SK-MEL-5 (cell line): ENCODE measurements at places on chromosomes 16 and 17. TPM values are rescaled to one million over a fixed set of nuclear protein-coding genes. Genes with fewer than 3 reads are reported as not detected.
A peak's percentile ranks its signal among the peaks of the same experiment; 100 is the strongest.

The SPAG5 gene
- 33.5 and 44.0 TPM in 2 replicates for total RNA-seq

DNA sequence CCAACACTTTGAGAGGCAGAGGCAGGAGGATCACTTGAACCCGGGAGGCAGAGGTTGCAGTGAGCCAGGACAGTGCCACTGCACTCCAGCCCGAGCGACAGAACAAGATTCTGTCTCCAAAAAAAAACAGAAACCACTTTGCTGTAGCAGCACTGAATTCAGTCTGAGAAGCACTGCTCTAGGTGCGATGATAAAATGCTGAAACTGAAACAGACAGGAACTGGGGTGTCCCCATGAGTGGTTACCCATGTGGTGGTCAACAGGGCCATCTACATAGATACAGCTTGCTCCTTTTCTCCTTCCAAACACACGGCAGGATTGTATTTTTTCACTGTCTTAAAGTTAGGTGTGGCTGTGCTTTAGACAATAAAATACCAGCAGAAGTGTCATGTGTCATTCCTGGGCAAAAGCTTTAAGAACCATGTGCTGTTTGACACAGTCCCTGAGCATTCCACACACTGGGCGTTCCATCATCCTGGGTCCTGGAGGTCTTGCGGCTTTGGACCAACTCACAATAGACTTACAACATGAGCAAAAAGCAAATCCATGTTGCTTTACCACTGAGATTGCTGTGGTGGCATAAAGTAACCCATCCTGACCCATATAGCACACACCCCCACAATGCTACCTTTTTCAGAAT lies 11.5 kb downstream of the GAS7 start:
- DNase-seq = no peak

The MT1F gene
- total RNA-seq = 0.24 TPM in 1 of 2 replicates, not detected in the other

- no peak for DNase-seq
Observed at GRCh38 chr17:65576939-65577338, 15.5 kb upstream of the AXIN2 start.

GRCh38 chr16:24539850-24540601 lies 660 bp downstream of the RBBP6 start:
- peak; percentile 28 for DNase-seq

- no peak for DNase-seq
Observed at GRCh38 chr16:19935694-19936093, 51.0 kb upstream of the GPRC5B start.

GRCh38 chr17:61007980-61008379 lies 330.3 kb downstream of the BCAS3 start:
- DNase-seq = peak; percentile 82

The GSDMA gene
- total RNA-seq = not detected in 2 replicates

DNA sequence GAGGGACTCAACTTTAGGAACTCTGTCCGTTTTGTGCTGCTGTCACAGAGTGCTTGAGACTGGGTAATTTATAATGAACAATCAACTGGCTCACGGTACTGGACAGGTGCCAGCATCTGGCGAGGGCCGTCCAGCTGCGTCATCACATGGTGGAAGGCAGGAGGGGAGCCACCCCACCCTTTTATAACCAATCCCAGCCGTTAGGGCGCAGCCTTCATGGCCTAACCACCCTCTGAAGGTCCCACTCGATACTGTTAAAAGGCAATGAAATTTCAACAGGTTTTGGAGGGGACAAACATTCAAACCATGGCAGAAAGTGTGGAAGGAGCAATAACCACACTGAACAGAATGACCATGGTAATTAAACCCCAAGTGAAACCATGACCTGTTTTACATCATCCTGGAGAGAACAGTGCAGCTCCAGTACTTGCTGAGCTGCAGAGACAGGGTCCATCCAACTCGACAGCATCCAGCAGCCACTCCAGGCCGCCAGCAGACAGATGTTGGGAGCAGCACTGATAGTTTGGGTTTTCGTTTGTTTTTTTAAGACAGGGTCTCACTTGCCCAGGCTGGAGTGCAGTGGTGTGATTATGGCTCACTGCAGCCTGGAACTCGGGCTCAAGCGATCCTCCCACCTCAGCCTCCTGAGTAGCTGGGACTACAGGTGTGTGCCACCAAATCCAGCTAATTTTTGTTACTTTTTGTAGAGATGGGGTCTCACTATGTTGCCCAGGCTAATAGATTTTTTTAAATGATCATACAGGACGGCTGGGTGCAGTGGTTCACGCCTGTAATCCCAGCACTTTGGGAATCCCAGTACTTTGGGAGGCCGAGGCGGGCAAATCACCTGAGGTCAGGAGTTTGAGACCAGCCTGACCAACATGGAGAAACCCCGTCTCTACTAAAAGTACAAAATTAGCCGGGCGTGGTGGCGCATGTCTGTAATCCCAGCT lies 11.0 kb downstream of the CHMP6 start:
- peak; percentile 74 for DNase-seq

The PRM2 gene
- total RNA-seq = not detected in 2 replicates

- DNase-seq = no peak
Observed at GRCh38 chr16:50448981-50449380, 80.2 kb upstream of the BRD7 start.

- DNase-seq = no peak
Observed at GRCh38 chr17:78342449-78343186, 17.3 kb downstream of the SOCS3 start.

The SDR42E1 gene
- not detected in 2 replicates for total RNA-seq

GRCh38 chr16:23595246-23595950 lies 718 bp downstream of the NDUFAB1 start:
- peak; percentile 4 for DNase-seq

DNA sequence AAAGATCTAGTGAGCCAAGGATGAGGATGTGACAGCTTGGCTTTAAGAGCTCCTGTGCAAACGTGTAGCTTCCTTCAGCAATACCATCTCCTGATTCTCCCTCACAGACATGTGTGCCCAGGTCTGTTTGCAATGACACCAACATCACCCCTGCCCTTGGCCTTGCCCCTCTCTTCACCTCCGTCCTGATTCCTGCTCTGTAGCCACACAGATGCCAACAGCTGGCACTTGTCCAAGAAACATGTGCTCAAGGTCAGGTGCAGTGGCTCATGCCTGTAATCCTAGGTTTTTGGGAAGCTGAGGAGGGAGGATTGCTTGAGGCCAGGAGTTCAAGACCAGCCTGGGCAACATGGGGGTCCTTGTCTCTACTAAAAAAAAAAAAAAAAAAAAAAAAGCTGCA lies 103.8 kb upstream of the CRHR1 start:
- no peak for DNase-seq

DNA sequence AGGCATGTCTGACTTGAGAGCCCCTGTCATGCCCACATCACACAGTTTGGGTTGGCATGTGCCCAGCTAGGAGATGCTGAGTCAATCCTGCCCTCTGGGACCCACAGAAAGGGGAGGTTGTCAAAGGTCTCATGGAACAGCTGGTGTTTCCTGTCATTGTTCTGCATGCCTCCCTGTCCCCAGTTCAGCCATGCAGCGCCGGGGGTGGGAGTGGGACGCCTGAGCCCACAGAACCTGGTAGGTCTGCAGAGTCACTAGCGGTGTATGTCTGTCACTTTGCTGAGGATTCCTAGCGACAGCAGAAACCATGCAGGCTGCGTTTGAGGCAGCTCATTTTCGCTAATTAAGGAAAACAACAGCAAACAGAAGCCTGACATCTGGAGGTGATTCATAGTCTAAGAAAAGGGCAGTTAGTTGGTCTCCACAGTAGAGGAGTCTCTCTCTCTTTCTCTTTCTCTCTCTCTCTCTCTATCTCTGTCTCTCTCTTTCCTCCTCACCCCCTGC lies 19.6 kb upstream of the CCL1 start:
- DNase-seq = no peak

DNA sequence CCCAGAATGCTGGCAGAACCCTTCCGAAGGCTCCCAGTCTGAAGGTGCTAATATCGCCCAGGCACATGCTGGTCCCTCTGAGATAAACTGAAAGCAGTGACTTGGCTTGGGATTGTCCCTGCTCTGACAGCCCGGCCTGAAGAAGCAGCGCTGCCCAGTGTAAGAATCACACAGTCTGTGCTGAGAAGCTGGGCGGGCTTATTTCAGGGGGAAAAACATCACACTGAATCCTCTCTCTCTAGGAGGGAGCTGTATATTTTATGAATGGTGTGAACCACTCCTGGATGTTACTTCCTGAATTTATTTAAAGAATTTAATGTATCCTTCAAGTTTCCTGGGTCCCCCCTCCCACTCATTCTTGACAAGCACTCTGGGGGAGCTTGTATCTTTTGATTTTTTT lies 36.3 kb downstream of the GAS7 start:
- no peak for DNase-seq

The GPR139 gene
- not detected in 2 replicates for total RNA-seq

The DNAAF1 gene
- total RNA-seq = 0.16 and 0.63 TPM in 2 replicates

DNA sequence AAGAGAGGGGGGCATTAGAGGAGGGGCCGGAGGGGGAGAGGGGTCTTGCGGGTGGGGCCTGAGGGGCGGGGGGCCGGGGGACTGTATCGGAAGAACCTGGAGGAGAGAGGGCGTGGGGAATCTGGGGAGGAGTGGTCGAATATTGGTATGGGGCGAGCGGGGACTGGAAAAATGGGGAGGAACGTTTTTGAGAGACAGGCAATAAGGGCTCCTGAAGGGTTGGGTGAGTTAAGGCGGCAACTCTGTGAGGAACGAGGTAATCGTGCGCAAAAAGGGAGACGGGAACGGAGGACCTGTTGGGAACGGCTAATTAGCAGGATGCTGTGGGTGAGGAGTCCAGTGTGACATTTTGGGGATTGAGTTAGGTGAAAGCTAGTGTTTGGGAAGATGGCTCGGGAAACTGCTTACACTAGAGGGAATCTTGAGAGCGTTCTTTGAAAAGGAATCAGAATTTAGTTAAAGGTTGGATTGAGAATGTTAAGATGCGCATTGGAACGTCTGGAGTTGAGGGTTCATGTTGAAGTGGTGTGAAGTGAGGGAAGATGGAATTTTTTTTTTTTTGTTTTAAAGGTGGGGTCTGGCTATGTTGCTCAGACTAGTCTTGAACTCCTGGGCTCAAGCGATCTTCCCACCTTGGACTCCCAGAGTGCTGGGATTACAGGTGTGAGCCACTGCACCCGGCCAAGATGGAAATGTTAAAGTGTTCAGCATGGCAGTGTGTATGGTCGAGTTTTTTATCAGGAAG lies 662 bp downstream of the WIPF2 start:
- DNase-seq = peak; percentile 55

DNA sequence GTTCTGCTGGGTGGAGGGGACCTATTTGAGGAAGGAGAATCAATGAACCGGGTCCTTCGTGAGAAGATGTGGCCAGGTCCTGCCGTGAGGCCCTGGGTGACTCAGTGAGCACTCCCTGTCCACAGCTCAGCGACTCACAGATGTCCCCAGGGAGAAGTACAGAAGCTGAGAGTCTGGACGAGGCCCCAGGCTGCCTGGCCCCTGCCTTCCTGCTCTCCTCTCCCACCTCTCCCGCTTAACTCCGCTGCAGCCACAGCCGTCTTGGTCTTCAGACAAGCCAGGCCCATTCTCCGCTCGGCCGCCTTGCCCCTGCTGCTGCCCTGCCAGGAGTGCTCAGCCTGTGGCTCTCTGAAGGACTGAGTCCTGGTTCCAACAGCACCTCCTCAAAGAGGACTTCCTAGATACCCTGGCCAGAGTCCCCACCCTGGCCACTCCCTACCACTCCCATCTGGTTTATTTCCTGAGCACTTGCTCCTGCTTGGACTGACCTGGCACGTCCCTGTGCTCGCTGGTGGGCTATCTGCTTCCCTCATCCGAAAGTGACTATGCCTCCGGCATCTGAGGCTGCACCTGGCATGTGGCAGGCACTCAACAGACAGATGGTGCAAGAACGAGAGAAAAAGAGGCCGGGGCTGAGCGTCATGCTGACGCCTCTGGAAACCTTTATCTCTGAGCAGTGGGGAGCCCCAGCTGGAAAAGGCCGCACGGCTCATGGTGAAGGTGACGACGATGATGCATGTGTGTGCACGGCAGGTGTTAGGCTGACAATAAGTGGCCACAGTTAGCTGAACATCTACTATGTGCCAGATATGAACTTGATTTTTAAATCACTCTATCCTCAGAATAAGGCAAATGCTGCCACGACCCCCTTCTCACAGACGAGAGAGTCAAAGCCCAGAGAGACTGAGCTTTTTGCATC lies 9.2 kb upstream of the TNFRSF13B start:
- no peak for DNase-seq

GRCh38 chr17:50440838-50441829 lies 15.1 kb downstream of the ACSF2 start:
- no peak for DNase-seq

DNA sequence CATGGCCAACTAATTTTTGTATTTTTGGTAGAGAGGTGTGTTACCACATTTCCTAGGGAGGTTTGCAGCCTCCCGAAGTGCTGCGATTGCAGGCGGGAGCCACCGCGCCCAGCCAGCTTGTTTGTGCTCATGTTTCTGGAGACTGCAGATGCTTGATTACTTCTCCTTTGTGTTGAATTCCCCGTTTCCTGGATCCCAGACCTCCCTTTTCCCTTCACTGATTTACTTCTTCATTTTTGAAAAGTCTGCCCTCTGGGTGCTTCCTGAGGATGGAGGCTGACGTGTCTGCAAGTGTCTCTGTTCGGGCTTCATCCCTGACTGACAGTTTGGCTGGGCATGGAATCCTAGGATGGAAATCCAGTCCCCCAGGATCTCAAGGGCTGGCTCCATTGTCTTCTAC lies 7.0 kb upstream of the TRIM47 start:
- DNase-seq = no peak

- no peak for DNase-seq
Observed at GRCh38 chr17:78341559-78342448, 18.1 kb downstream of the SOCS3 start.

DNA sequence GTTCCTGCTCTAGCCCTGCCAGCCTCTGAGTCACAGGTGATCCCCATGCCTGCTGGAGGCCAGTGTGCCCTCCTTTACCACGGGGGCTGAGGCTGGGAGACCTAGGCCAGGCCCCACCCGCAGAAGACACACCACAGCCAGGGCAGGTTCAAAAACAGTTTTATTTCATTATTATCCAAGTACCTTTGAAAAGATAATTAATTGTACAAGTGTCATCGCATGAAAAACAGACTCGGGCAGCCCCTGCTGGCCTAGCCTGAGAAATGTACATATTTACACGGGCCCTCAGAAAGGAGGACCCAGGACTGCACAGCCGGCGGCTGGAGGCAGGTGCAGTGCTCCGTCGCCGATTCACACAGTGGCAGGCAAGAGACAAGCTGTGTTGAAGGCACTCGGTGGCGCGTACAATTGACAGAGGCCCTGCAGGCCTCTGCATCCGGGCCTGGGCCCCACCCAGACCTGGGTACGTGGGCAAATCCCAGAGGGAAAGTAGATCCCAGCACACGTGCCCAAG lies 4.4 kb downstream of the PDIA2 start:
- no peak for DNase-seq

- no peak for DNase-seq
Observed at GRCh38 chr16:55949518-55949917, 74.3 kb upstream of the CES5A start.

DNA sequence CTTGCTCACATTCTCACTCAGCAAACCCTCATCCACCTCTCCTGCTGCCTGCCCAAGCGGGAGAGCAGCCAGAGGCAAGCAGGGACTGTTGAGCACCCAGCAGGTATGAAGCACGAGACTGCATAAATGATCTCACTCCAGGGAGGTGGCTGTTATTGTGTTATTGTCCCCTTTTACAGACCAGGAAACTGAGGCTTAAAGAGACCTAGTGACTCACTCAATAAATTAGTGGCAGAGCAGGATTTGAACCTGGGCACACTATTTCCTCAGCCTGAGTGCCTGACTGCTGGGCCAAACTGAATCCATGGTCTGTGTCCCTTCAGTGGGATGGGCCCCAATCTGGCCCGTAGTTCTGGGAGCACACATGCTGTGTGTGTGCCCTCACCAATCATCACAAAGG lies 12.3 kb upstream of the MAP2K3 start:
- no peak for DNase-seq

The ENPP7 gene
- not detected in 2 replicates for total RNA-seq

GRCh38 chr17:43517615-43518386 lies 28.3 kb downstream of the ETV4 start:
- DNase-seq = no peak

The CHST6 gene
- 10.2 and 11.0 TPM in 2 replicates for total RNA-seq

The E2F4 gene
- 50.8 and 73.6 TPM in 2 replicates for total RNA-seq

The PARD6A gene
- 0.34 and 0.51 TPM in 2 replicates for total RNA-seq
